ENCODE measurements at places on chromosomes 4 and X. TPM values are rescaled to one million over a fixed set of nuclear protein-coding genes. Genes with fewer than 3 reads are reported as not detected.

Gene GYG2
- total RNA-seq, result 1.3 TPM

- no peak for DNase-seq
These were observed 163.3 kb upstream of the USP38 start for GRCh38 chr4:143021384-143021783.

Gene KIT
- total RNA-seq, result 28.5 TPM

Gene PCGF3
- total RNA-seq, result 44.8 TPM

Gene UGT2B10
- total RNA-seq, result not detected

GRCh38 chr4:158521484-158522088 lies at the start of gene RXFP1:
TSS of gene RXFP1 (plus strand) at chr4:158521882. CDS start at chr4:158521977, 95 bp downstream.
- DNase-seq, result no peak

- DNase-seq, result no peak
These were observed 36.7 kb downstream of the KLF8 start for GRCh38 chrX:56268888-56269287.

Gene HSFX2
- total RNA-seq, result not detected

- no peak for DNase-seq
These were observed 211.2 kb downstream of the CPEB2 start for GRCh38 chr4:15213302-15213970.

Gene GPR119
- total RNA-seq, result not detected

Data from lower lobe of right lung (tissue), 2 donors.